GM12892 (cell line): ENCODE measurements at places on chromosomes 6 and 20.

- no peak for DNase-seq
Measured at GRCh38 chr6:157632821-157633220, 190.2 kb upstream of the SNX9 start.

- DNase-seq: no peak
Measured at GRCh38 chr6:8940356-8940755, 505.0 kb upstream of the SLC35B3 start.

GRCh38 chr6:156833755-156834154, 56.6 kb downstream of the ARID1B start:
- no peak for DNase-seq

- no peak for DNase-seq
Measured at GRCh38 chr20:56875052-56875659, 246.1 kb downstream of the TFAP2C start.
